ENCODE measurements at places on chromosomes 1 and 21.

GRCh38 chr1:226656601-226657277 lies 82.3 kb downstream of the ITPKB start:
- no peak for DNase-seq

- no peak for DNase-seq
These were observed 28.7 kb downstream of the RIMS3 start for GRCh38 chr1:40636777-40637176.

GRCh38 chr1:111633736-111634247 lies 14.2 kb downstream of the RAP1A start:
- DNase-seq, result no peak

GRCh38 chr1:237713916-237714315 lies 176.8 kb downstream of the ZP4 start:
- no peak for DNase-seq

DNA sequence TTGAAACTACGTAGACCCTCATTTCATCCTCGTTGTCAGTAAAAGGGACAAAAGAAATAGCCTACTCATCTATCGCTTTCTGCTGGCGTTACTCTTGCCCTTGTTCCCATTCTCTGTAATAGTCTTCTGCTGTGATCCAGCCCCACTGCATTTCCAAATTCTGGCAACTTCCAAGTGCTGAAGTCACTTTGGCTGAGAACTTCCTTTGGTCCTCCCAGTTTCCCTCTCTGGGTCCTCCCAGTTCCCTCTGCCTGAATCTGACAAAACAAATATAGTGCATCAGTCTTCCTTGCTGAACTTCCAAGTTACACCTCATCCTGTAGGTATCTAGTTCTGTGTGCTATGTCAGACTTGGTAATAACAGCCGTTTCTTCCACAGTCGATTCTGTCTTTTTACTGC lies 47.0 kb upstream of the PLA2G4A start:
- DNase-seq, result no peak

Measured in HS-27A (cell line).